ENCODE measurements at places on chromosomes 13 and 19. TPM values are rescaled to one million over a fixed set of nuclear protein-coding genes. Genes with fewer than 3 reads are reported as not detected.

- no peak for ATAC-seq
Observed at GRCh38 chr19:18049385-18049784, 37.3 kb downstream of the IL12RB1 start.

DNA sequence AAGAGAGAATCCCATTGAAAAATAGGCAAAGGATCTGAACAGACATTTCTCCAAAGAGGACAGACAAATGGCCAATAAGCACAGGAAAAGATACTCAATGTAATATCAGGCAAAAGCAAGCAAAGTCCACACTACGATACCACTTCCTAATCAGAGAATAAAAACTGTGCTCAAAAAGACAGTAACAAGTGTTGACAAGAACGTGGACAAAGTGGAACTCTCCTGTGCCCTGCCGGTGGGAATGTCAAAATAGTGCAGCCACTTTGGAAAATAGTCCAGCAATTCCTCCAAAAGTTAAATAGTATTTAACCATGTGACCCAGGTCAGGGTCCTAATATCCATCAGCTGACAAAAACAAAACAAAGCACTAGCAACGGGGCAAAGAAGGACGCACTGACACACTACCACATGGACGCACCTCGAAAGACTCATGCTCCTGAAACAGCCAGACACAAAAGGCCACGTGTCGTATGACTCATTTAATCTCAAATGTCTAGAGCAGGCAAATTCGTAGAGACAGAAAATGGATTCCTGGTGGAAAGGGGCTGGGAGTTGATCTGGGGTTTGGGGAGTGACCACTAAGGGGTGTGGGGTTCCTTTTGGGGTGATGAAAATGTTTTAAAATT is 5.2 kb downstream of the MIER2 start:
- peak; percentile 48 for ATAC-seq

- no peak for ATAC-seq
Observed at GRCh38 chr19:44972802-44973201, 17.6 kb downstream of the CLPTM1 start.

DNA sequence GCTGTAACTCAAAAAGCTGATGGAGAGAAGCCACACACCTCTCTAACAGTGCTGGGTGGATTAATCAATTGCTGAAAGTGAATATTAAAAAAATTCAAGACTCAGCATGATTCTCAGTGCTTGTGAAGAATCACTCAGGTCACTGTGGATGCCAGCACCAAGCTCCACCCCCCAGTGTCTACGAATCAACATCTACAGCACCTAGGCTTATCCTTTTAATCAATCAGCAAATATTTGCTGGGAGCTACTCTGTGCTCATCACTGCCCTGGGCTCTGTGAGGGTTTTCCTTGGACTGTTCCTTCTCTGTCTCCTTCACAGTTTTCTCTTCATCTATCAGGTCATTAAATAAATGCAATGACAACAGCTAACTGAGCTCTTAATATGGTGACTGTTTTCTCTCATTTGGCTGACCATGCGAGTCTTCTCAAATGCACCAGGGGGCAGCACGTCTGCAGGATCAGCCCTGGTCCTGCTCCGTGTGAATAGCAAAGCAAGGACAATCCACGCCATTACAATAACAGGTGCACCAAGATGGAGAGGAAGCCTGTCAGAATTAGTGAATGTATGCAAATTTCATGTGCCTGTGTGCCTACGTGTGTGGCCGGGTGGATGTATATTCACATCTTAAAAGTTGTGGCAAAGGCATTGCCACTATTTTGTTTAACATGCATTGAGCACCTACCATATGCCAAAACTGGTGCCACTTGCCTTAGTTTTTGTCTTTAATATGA is 14.6 kb upstream of the C13orf42 start:
- ATAC-seq, result peak; percentile 56

DNA sequence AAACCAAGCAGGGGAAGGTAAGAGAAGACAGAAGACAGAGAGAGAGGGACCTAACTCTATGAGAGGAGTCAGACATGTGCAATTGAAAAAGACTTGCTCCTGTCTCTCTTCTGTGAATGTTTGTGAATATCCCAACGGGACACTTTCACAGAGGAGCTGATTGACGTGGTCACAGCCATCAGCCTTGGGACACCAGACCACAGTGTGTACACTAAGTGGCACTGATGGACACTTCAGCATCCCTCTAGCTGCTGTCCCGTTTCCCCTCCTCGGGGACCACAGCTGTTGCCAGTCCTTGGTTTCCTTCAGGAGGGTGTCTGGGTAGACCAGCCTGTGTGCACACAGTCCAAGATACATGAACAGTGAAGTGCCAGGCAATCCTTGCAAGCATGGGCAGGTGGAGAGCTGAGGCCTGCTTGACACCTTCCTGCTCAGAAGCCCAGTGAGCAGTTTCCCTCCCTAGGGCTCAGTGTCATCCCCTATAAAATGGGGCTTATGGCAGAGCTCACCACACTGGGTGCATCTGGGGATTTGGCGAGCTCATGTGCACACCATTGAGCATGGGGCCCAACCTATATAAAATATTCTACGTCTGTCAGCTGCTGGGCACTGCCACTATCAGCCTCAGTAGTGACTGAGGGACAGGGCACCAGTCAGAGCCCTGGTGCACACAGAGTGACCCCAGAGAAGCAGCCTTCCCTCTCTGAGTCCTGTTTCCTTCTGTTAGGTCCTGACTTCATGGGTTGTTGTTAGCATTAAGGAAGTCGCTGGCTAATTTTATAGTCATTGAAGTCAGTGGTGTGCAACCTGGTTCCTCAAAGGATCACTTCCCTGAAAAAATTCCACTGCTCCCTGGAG is 4.3 kb upstream of the USF2 start:
- ATAC-seq, result no peak

GRCh38 chr19:4354897-4355296 is 11.5 kb downstream of the MPND start:
- ATAC-seq, result no peak

DNA sequence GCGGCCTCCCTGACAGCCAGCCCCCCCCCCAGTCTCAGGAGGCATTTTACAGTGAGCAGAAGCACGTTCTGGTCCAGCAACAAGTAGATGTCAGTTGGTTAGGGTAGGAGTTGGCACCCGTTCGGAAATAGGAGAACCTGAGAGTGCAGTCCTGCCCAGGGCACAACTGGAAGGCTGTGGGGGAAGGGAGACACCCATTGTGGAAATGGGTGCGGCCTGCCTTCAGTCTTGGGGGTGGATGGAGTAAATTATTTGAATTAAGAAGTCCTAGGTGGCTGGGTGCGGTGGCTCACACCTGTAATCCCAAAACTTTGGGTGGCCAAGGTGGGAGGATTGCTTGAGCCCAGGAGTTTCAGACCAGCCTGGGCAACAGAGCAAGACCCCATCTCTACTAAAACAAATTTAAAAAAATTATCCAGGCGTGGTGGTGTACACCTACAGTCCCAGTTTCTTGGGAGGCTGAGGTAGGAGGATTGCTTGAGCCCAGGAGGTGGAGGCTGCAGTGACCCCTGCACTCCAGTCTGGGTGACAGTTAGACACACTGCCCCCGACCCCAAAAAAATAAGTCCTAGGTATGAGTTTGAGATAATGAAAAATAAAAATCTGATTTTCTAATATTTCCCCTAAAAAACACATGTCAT is 1.2 kb downstream of the CIRBP start:
- no peak for ATAC-seq

- ATAC-seq, result no peak
Observed at GRCh38 chr13:44281252-44282000, 92.2 kb upstream of the SERP2 start.

- no peak for ATAC-seq
Observed at GRCh38 chr13:46668931-46669525, 116.1 kb downstream of the LRCH1 start.

- no peak for ATAC-seq
Observed at GRCh38 chr19:18798384-18799352, 7.6 kb upstream of the COMP start.

- no peak for ATAC-seq
Observed at GRCh38 chr19:2145831-2146241, 5.5 kb downstream of the AP3D1 start.

DNA sequence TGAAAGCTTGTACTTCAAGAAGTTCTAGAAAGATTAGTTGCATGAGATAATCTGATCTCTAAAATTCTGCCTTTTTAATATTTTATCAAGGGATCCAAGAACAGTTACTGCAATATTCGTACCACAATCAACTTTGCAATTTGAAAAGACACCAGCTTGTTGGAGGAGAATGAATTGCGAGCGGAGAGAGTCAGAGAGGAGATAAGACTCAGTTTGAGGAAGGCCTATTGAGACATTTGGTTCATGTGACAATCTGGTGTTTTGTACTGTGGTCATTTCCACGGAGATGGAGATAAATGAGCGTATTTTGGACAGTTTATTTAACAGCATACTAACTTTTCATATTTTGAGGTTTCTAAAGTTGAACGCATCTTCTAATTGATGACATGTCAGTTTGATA is 1276.0 kb downstream of the EFNB2 start:
- ATAC-seq, result no peak

- ATAC-seq, result no peak
Observed at GRCh38 chr13:65638572-65639168, 1591.5 kb downstream of the PCDH9 start.

- ATAC-seq, result no peak
Observed at GRCh38 chr13:99700468-99700867, 199.2 kb downstream of the TM9SF2 start.

- ATAC-seq, result no peak
Observed at GRCh38 chr13:80297094-80297493, 43.8 kb downstream of the SPRY2 start.

DNA sequence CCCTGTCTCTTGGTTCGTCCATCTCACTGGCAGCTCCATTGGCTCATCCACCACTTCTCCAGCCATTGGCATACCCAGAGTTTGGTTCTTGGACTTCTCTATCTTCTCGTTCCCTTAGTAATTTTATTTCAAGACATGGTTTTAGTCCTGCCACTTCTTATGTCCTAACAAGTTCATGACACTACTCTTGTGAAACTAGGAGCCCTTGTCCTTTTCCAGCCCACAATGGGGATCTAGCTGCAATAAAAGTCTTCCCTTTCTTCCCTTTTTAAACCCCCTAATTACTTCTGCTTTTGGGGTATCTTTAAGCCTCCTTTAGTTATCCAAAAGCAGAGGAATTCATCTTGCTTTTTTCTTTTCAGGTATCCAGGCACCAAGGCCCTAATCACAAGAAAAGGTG is 2.9 kb upstream of the RCBTB2 start:
- ATAC-seq, result no peak

Gene CLDND2
- 1.5 TPM for total RNA-seq

Gene THAP8
- 2.3 TPM for total RNA-seq

Gene TBC1D4
- total RNA-seq, result 14.7 TPM

Gene PHLDB3
- total RNA-seq, result 16.7 TPM

Gene RNF113B
- total RNA-seq, result not detected

Gene FGF21
- not detected for total RNA-seq

Data from activated T-helper 17 cell treated with anti-CD3 and anti-CD28 coated beads, Interleukin-2, amount 50 U/mL, for 72 hours (primary cell).